ENCODE measurements at places on chromosomes 7 and 10. TPM values are rescaled to one million over a fixed set of nuclear protein-coding genes. Genes with fewer than 3 reads are reported as not detected.

Gene WNT8B
- total RNA-seq = 0.54 TPM

DNA sequence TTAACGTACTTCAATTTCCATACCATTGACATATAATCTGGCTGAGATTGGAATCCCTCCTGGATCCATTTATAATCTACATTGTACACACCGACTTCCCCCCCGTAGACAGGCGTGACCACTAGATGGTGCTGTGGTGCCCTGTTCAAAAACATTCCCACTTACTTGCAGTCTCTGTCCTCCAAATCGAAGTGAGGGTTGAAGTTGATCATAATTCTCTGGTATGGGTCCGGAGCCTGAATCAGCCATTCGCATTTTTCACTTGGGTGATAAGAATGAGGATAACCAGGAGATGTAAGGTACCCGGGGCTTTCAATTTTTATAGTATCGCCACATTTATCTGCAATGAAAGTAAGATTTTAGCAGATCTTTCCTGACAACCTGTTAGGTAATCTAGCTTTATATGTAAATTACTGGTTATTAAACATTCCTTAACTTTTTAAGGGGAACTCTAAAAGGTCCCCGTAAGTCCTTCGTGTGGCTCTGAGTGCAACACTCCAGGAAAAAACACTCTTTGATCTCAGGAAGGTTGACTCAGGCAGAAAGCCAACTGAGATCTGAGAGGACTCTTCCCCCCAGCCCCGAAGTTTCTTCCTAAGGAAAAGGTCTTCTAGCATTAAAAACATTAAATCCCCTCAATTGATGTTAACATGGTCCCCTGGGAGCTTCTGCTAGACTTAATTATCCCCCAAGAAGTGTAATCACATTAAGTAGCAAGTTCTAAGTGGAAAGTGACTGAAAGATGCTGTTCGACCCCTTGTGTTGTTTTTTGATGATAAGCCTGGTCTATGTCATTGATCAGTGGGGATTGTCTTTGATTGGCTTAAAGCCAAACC, 3.7 kb downstream of the NRP1 start:
- no peak overlapping the region for H3K27ac ChIP-seq
- peaks cover 47% of the 10 kb centered on the region for H3K27me3 ChIP-seq
- H3K4me3 ChIP-seq = no peak overlapping the region
- H3K4me1 ChIP-seq = peaks cover 14% of the 10 kb centered on the region

- H3K4me3 ChIP-seq = no peak overlapping the region
- H3K27me3 ChIP-seq = no peaks in the 10 kb centered on the region
- no peak overlapping the region for H3K27ac ChIP-seq
- no peak for DNase-seq
- H3K4me1 ChIP-seq = no peaks in the 10 kb centered on the region
Measured at GRCh38 chr7:147096629-147097028, 980.0 kb downstream of the CNTNAP2 start.

DNA sequence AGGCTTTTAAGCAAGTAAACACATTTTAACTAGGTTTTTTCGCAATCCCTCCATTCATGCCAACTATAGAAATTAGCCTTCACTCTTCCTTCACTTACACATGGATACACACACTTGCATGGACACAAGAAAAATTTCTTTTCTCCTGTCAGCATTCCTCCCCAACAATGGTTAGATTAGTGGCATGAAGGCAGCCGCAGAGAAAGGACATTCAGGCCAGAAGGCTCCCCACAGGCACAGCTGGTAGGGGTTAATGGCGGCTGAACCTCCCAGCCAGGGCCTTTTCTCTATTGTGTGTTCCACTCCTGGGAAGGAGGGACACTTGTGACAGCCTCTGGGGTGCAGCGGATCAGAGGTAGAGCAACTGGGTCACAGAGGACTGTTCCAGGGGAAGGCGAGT, 255.0 kb upstream of the SP8 start:
- DNase-seq = no peak
- no peaks in the 10 kb centered on the region for H3K27me3 ChIP-seq
- H3K27ac ChIP-seq = no peak overlapping the region
- no peak overlapping the region for H3K4me3 ChIP-seq

DNA sequence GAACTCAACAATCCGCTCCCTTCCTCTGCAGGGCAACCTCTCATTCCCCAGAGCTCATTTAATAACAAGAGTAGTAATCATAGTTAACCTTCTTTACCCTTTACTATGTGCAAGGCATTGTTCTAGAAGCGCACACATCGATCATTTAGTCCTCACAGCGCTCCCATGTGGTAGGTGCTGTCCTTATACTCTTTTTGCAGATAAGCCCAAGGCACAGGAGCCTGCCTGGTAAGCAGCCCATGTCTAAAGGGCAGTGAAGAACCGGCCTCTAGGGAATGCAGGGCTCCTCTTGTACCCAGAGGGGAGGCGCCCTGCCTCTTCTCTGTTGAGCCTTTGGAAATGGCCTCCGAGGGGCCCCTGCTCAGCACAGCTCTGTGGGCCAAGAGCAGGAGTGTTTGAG, 14.3 kb downstream of the CHST3 start:
- H3K27ac ChIP-seq = no peak overlapping the region
- H3K4me3 ChIP-seq = no peak overlapping the region
- DNase-seq = no peak
- H3K27me3 ChIP-seq = no peaks in the 10 kb centered on the region
- H3K4me1 ChIP-seq = peaks cover 5% of the 10 kb centered on the region

DNA sequence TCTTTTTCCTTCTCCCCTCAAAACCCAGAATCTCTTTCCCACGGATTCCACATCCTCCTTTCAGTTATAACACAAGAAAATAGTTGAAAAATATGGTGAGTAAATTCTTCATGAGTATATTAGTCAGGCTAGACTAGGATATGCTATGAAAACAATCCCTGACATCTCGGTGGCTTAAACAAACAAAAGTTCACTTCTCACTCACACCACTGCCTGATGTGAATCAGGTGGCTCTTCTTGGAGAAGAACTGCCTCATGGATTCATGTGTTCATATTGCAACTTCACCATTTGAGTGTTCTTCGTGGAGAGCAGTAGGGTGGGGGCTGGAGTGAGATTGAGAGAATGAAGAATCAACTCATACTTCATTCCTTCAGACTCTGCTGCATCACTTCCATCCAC, 204.1 kb downstream of the PHF14 start:
- no peaks in the 10 kb centered on the region for H3K27me3 ChIP-seq
- no peak overlapping the region for H3K4me3 ChIP-seq
- DNase-seq = no peak
- H3K36me3 ChIP-seq = no peaks in the 10 kb centered on the region
- no peak overlapping the region for H3K27ac ChIP-seq
- no peaks in the 10 kb centered on the region for H3K4me1 ChIP-seq

DNA sequence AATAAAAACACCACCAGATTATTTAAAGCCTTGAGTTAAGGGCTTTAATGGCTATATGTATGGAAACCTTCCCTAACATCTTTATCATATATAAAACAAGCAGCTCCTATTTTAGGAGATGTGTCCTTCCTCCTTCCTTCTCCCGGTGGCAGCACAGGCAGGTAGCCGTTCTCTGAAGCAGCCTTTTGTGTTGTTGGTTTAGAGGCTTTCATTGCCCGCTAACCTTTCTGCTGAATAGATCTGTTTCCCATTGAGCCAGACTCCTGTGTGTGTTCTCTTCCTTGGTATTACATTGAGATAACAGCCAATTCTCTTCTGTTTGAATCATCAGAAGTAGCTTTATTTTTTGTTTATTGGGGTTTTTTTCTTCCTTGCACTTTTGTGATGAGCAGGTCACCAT, 131.3 kb downstream of the CACNB2 start:
- DNase-seq = no peak
- no peaks in the 10 kb centered on the region for H3K4me1 ChIP-seq
- H3K36me3 ChIP-seq = no peaks in the 10 kb centered on the region
- H3K4me3 ChIP-seq = no peak overlapping the region

Gene SAMD9L
- total RNA-seq = 99.2 TPM

Gene DPYSL4
- total RNA-seq = 8.5 TPM

DNA sequence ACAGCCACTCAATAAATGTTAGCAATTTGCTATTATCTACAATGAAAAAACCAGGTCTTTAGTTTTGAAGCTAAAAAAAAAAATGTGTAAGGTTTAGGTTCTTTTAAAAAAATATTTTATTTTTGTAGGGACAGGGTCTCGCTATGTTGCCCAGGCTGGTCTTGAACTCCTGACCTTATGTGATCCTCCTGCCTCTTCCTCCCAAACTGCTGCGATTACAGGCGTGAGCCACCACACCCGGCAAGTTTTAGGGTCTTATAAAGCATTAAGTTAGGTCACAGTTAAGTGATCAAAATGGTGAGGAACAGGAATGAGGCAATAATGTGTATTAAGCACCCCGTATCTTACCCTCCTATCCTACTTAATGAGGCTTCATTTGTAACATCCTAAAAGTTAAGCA, 774 bp downstream of the SEM1 start:
- no peak for DNase-seq
- peak overlapping the region; percentile 93 for H3K27ac ChIP-seq
- peak overlapping the region; percentile 99 for H3K4me3 ChIP-seq
- H3K27me3 ChIP-seq = no peaks in the 10 kb centered on the region
- peaks cover 20% of the 10 kb centered on the region for H3K4me1 ChIP-seq

DNA sequence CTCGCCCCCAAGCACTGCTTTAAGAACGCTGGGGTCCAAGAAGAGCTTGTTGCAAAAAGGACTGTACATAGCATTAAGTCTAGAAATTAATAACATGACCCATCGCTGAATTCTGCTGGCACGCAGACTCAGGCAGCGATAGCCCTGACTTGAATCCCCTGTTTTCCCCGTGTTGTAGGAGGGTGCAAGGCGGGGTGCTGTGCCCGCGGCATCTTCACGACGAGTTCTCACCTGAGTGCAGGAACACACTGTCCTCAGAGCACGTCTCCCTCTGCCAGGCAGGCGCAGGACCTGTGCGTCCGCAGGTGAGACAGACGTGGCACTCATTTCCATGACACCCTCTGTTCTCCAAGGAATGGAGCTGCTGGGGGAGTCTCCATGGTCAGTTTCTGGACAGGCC, 243.2 kb downstream of the TCERG1L start:
- DNase-seq = no peak
- H3K4me3 ChIP-seq = no peak overlapping the region
- H3K27me3 ChIP-seq = peaks cover 2% of the 10 kb centered on the region
- H3K4me1 ChIP-seq = no peaks in the 10 kb centered on the region

Gene IGFBP3
- total RNA-seq = 12.5 TPM

DNA sequence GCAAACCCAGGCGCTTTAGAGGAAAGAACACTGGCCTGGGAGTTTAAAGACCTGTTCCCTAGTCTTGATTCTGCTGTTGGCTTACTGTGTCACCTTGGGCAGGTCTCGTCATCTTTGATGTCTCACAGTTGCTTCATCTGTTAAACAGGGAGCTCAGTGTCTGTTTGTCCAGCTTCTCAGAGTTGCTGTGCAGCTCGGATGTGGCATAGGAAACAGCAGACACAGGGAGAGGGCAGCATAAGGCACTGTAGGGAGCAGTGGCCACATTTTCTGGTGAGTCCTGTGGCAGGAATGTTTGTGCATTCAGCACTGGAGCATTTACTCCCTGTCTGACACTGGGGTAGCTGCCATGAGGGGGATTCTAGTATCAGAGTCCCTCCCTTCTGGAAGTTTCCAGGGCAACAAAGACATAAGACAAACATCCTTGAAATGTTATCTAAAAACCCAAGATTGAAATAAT, 2.0 kb downstream of the REPIN1 start:
- H3K27me3 ChIP-seq = no peaks in the 10 kb centered on the region
- H3K27ac ChIP-seq = peak overlapping the region; percentile 41
- peak; percentile 21 for DNase-seq
- peaks cover 5% of the 10 kb centered on the region for H3K36me3 ChIP-seq

Gene MYPN
- not detected for total RNA-seq

DNA sequence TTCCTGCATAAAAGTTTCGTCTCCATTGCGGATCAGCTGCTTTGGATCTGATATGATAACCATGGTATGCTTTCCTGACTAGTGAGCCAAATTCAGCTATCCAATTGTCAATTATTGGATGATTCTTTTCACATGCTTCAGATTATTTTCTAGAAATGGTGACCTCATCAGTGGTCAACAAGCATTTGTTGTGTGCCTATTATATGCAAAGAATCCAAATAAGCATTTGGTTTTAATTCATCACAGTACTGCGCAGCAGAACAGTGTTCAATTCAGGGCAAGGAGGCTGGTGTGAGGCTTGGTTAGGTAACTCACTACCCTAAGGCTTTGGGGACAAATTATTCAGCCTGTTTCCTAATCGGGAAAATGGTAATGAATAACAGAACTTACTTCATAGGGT, 200.5 kb downstream of the SKAP2 start:
- no peak for DNase-seq
- H3K4me1 ChIP-seq = peaks cover 12% of the 10 kb centered on the region
- no peaks in the 10 kb centered on the region for H3K36me3 ChIP-seq
- H3K27me3 ChIP-seq = peaks cover 12% of the 10 kb centered on the region
- H3K27ac ChIP-seq = no peak overlapping the region

Gene CTNNA3
- 3.6 TPM for total RNA-seq

GRCh38 chr10:45468079-45468478, 94.1 kb downstream of the ALOX5 start:
- no peaks in the 10 kb centered on the region for H3K27me3 ChIP-seq
- no peak overlapping the region for H3K27ac ChIP-seq
- no peak overlapping the region for H3K4me3 ChIP-seq
- DNase-seq = no peak
- H3K36me3 ChIP-seq = peaks cover 3% of the 10 kb centered on the region

Gene MMRN2
- total RNA-seq = not detected

GRCh38 chr10:22333975-22334282, 11.4 kb upstream of the SPAG6 start:
- peaks cover 40% of the 10 kb centered on the region for H3K27me3 ChIP-seq
- H3K4me3 ChIP-seq = peak overlapping the region; percentile 72
- H3K36me3 ChIP-seq = peaks cover 11% of the 10 kb centered on the region

Gene CDC14C
- total RNA-seq = not detected

- no peak overlapping the region for H3K4me3 ChIP-seq
- no peaks in the 10 kb centered on the region for H3K4me1 ChIP-seq
- H3K36me3 ChIP-seq = no peaks in the 10 kb centered on the region
Measured at GRCh38 chr10:82691211-82691610, 816.2 kb downstream of the NRG3 start.

DNA sequence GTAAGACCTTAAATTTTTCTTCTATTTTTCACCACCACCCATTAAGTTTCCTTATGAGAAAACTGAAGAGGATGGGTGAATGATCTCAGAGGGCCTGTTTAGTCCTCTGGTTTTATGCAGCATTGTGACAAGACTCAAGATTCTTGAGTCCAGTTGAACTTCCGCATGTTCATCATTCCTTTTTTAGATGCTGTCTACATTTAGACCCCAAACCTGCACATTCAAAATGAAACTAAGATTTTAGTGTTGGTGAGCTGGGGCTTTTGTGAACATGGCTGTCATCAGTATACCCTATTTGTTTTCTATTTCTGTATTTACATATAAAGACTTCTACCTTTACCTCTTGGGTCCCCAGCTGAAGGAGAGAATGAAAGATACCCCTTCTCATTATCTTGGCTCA, 31.1 kb downstream of the NET1 start:
- H3K36me3 ChIP-seq = peaks cover 7% of the 10 kb centered on the region
- DNase-seq = no peak
- H3K4me3 ChIP-seq = no peak overlapping the region

Gene TMEM196
- not detected for total RNA-seq

GRCh38 chr7:26291699-26292538, at the start of gene SNX10:
TSS of gene SNX10 (plus strand) at chr7:26291862. CDS start at chr7:26346443, 54,581 bp downstream.
- H3K27ac ChIP-seq = peak within 1 kb of the TSS; percentile 95
- peaks cover 2% of the 10 kb centered on the region for H3K27me3 ChIP-seq
- DNase-seq = peak; percentile 85
- peaks cover 12% of the 10 kb centered on the region for H3K36me3 ChIP-seq
- H3K4me3 ChIP-seq = peak within 1 kb of the TSS; percentile 93
- H3K4me1 ChIP-seq = peaks cover 35% of the 10 kb centered on the region

Data from activated naive CD8-positive, alpha-beta T cell treated with anti-CD3 and anti-CD28 coated beads, Interleukin-2, amount 10 ng/mL, durations not matched to agents 7 days and 5 days (primary cell).